ENCODE measurements at places on chromosomes 13 and 19.
A peak's percentile ranks its signal among the peaks of the same experiment; 100 is the strongest.

- DNase-seq: no peak
These were observed 852 bp downstream of the SCEL start for GRCh38 chr13:77536358-77536757.

- DNase-seq: no peak
These were observed 36.3 kb upstream of the FLT1 start for GRCh38 chr13:28531077-28531844.

DNA sequence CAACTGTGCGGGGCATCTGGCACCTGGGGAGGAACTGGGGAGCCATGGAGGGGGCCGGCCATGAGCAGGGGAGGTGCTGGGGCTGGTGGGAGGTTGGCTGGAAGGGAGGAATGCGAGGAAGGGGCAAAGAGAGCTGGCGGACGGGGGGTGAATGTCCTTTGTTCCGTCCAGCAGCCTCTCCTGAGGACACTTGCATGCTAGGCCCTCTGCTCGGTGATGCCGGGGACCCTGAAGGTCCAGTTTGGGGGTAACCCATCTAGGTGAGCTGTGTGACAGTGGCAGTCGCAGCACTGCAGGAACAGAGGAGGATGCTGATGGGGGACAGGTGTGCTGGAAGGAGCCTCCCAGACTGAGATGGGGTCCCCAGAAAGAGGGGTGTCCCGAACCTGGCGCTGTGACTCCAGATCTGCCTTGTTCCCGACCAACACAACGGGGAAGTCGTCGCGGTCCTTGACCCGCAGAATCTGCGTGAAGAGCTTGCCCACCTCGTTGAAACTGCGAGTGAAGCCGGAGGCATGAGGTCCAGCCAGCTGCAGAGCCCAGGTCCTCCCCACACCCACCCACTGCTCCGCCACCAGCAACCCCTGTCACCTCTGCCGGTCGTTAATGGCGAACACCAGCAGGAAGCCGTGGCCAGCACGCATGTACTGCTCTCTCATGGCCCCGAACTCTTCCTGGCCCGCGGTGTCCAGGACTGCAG, 3.6 kb downstream of the RRAS start:
- DNase-seq: no peak

DNA sequence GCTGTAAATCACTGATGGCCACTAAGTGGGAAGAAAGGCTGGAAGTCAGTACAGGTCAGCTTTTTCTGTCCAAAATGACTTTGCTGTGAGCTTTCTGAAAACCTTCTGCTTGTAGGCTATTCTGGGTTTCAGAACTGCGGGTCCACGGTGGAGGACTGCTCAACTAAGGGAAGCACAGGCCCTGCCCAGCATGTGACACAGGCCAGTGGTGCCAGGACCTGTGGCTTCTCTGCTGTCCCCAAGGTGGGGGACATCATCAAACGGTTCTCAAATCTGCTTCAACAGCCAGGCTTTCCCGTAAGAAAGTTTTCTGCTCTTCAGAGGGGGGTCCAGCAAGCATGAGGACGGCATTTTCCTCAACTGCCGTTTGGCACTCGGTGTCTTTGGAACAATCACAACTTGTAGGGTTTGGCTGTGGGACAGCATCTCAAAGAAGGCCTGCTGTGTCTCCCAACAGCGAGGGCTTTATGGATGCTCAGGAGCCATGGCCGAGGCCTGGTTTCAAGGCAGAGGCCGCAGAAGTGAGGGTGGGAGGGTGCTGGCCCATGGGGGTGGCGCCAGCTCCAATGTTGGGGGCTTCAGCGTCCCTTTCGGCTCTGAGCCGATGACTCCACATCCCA, 3.8 kb downstream of the SGTA start:
- DNase-seq: no peak

GRCh38 chr19:42323473-42323851, 2.0 kb upstream of the MEGF8 start:
- no peak for DNase-seq

- no peak for DNase-seq
These were observed 303.3 kb downstream of the POU4F1 start for GRCh38 chr13:78299832-78300623.

DNA sequence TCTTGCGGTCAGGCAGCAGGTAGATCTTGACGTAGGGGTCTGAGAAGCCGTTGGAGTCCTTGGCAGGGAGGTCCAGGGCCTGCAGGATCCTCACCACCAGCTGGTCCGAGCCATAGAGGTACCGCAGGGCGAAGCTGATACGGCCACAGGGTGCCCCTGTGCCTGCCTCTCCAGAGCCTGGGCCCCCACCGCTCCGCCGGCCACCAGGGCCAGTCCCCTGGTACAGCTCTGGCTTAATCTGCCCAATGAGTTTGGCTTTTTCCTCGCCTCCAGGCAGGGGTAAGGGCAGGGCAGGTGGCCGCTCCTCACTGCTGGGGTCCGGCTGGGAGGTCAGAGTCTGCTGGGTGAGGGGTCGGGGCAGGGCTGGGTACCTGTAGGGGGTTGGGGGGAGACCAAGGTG, 9.9 kb downstream of the SYT3 start:
- no peak for DNase-seq

DNA sequence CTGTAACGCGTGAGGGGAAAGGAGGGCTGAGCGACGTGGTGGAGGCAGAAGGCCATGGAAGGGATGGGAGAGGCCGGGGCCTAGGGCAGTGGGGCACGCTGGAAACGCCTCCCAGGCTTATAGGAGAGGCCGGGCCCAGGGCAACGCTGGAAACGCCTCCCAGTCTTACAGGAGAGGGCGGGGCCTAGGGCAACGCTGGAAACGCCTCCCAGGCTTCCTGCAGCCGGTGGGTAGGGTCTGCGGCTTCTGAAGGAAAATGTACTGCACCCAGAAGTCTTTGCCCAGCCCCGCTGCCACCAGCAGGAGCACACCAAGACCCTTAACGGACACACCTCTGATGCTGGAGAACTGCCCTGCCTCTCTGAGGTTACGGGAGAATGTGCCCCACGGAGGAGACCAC, 9.1 kb downstream of the CACTIN start:
- DNase-seq: no peak

GRCh38 chr19:13670846-13671245, 93.5 kb upstream of the MRI1 start:
- DNase-seq: no peak

GRCh38 chr13:48591889-48592687, 59.2 kb upstream of the RCBTB2 start:
- DNase-seq: no peak

DNA sequence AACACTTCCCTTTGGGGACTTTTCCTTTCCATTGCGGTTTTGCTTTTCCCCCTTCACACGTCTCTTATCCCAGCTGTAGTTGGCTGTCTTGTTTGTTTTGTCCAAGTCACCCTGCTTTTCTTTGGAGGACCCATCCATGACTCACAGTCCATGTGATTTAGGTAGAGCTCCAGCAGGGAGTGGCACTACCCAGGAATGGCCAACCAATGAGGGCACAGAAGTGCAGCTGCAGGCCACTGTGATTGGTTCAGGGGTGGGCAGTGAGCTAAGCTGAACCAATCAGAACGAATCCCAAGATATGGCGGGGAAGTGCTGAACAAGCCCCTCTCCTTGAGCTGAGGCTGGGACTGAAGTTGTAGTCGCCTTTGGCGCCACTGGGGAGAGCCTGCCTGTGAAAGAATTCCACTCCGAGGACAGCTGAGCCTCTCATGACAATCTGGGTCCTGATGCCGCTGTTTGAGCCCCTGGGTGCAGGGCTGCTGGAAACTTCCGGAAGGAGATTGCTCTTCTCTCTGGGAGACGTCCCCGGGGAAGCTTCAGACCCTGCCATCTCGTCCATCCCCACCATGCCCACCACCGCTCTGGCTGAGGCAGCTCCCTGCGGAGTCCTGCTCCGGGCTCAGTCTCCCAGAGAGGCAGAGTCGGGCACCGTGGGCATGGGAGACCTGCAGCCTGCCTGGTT, 62.9 kb upstream of the URI1 start:
- no peak for DNase-seq

DNA sequence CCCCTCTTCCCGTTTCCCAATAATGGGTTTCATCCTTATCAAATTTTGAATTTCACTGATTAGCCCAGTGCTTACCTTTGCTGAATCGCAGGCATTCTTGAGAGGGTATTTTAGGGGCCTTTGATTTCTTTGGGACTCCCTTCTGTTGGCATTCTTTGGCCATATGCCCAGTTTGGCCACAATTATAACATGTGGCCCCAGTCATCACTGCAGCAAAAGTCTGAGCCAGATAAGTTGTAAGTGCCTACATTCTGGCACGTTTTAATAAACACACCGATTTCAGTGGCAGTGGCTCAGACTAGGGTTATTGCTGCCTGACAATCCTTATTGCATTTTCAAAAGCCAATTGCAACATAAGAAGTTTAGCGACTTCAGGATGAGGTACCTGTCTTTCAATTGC, 41.4 kb downstream of the ZNF726 start:
- DNase-seq: no peak

- DNase-seq: no peak
These were observed 147.1 kb upstream of the SLITRK1 start for GRCh38 chr13:84029396-84029795.

GRCh38 chr13:75481176-75482069, 546 bp downstream of the TBC1D4 start:
- DNase-seq: no peak

DNA sequence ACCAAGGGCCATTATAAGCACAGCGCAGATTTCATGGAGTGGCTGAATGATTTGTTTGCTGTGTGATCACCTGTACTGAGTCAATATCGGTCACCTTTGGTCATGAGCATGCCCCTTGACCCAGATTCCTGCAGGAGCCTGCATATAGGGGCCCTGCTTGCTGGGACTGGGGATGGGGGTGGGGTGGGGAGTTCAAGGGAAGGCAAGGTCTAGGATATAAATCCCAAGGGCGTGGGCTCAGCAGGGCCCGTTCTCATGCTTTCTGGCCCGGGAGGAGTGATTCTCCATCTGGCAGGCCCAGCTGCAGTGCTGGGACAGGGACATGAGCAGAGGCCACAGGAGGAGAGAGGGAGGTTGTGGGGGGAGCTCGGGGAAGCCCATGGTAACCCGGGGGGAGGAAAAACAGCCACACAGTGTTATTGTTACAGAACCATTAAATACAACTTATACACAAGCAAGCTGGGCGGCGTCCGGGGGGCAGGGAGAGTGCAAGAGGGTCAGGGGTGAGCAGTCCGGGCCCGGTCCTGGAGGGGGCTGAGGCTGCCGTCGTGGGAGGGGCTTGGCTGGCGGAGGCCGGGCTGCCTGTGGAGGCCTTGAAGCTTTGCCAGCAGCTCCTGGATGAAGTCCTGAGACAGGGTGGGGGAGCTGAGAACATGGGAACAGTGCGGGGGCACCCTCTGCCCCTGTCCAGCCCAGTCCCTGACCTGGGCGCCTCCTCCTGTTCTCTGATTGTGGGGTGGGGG, 5.2 kb downstream of the PPP1R14A start:
- DNase-seq: no peak

- DNase-seq: no peak
These were observed 117.2 kb upstream of the ARGLU1 start for GRCh38 chr13:106685143-106685542.

GRCh38 chr19:35332817-35333216, 3.8 kb downstream of the CD22 start:
- DNase-seq: peak; percentile 22

DNA sequence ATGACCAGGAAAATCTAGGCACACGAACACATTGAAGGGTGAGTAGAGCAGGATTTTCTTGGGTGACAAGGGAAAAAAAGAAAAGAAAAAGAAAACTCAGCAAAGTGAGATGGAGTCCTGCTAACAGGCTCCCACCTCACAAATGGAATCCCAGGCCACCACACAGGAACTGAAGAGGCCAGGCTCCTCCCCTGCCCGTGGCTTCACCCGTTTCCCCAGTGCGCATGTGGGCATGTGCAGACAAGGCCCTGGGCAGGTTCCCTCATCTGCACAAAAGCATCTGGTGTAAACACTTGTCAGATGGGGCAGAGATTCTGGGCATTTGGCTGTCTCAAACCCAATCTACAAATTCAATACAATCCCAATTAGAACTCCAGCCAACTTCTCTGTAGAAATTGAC, 24.5 kb downstream of the CFAP97D2 start:
- DNase-seq: peak; percentile 42

GRCh38 chr13:113418722-113419049, 34.6 kb downstream of the ADPRHL1 start:
- DNase-seq: no peak

DNA sequence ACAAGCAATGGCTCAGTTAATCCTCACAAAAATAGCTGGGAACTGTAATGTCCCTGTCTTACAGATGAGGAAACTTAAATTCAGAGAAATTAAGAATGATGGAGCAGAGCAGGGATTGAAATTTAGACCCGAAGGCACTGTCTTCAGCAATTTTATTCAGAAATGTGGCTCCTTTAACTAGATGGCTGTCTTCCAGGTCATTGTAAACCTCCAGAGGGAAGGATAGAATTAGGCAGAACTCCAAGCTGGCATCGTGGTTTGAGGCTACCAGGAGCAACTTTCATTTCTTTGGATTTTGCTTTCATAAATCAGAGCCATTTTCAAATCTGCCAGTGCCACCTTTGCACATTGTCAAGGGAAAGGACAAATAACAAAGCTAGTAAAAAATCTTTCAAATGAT, 339.0 kb downstream of the DCT start:
- DNase-seq: no peak

- no peak for DNase-seq
These were observed 18.6 kb downstream of the ZNF233 start for GRCh38 chr19:44278181-44278690.

- DNase-seq: no peak
These were observed 45.3 kb upstream of the PCDH9 start for GRCh38 chr13:67275351-67275960.

DNA sequence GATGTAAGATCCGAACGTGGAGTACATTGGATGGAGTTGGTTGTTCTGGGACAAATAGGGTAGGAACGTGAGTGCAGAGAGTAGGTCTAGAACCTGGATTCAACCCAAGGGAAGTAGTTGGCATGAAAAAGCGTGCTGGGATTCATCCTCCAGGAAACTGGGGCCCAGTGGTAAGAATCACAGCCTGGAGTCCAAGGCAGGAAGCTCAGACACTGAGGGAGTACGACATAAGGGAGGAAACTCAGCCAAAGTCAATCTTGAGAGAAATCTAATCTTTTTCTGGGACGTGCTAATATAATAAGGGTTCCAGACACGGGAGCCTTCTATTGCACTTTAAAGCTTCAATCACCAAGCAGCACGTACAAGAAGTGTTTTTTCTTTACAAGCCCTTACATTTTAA, 46.4 kb downstream of the DLEU7 start:
- no peak for DNase-seq

DNA sequence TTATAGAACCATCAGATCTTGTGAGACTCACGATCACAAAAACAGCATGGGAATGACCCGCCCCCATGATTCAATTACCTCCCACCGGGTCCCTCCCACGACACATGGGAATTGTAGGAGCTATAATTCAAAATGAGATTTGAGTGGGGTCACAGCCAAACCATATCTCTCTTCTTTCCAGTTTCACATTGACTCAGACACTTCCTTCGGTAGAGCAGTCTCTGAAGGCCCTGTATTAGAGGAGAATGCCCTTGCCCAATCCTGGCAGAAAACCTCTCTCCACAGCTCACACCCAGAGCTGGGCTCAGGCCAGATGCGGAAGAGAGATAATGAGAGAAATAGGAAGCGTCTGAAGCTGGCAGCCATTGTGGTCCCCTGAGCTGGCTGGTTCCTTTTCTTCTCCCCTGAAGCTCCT, 72.4 kb upstream of the CLDN10 start:
- no peak for DNase-seq

Measured in CD4-positive, alpha-beta T cell treated with Interleukin-10 for 1 hour (primary cell).